ENCODE measurements at places on chromosomes 6 and 20.
A peak's percentile ranks its signal among the peaks of the same experiment; 100 is the strongest.

- no peak for DNase-seq
Measured at GRCh38 chr20:21340991-21341697, 38.0 kb downstream of the XRN2 start.

GRCh38 chr20:62117658-62118057 is 4.6 kb upstream of the LSM14B start:
- DNase-seq = no peak

DNA sequence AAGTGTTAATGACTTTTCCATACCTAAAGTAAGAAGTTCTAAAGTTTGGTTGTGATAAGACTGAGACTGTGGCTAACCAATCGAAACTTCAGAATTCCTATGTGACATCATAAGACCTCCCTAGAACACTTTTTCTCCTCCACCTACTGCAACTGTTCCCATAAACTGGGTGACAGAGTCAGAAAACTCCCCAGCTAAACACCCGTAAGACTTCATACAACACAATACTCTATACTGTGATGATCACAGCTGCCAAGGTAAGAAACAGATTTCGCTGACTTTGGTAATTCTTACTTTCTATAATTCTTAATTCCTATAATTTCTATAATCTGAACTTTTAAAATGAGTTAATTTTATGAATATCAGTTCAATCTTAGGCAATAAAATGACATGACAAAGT is at the start of gene PLN:
TSS of gene PLN (plus strand) at position 161 of the 400 bp plus-strand sequence. CDS start 10,626 bp downstream, outside the sequence.
- no peak for DNase-seq

- DNase-seq = no peak
Measured at GRCh38 chr6:44294832-44295791, 18.0 kb downstream of the AARS2 start.

DNA sequence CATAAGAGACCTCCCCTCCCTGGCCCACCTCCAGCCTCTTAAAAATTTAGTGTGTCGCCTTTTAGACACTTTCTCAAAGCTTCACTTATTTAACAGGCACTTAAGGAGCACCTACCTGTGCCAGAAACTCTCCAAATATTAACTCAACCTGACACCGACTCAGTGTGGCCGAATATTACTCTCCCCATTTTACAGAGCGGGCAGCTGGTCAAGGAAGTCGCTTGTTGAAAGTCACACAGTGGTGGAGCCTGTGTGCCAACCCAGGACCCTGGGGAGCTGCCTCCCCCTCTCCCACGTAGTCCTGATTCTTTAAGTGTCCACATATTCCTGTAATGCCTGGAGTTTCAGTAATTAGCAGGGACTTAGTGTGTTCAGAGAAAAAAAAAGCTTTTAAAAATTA is 1.0 kb upstream of the PMEPA1 start:
- no peak for DNase-seq

GRCh38 chr20:45209924-45210323 is 3.1 kb downstream of the SEMG1 start:
- no peak for DNase-seq

GRCh38 chr6:167839755-167840154 is 13.0 kb downstream of the AFDN start:
- no peak for DNase-seq

- peak; percentile 93 for DNase-seq
Measured at GRCh38 chr6:90285611-90286381, 10.8 kb downstream of the BACH2 start.

DNA sequence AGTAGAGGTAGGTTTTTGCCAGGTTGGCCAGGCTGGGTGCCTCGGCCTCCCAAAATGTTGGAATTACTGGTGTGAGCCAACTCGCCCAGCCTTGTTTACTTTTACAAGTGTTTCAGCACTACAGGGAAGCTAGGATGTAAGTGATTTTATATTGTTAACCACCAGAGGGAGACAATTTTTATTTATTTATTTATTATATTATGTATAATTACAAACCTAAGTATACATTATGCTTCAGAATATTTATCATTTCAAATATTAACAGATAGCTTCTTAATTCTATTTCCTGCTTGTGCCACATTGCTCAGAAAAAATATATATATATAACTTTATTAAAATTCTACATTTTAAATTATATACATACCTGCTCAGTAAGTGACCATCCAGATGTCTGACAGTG is 9.8 kb downstream of the MMUT start:
- no peak for DNase-seq

- no peak for DNase-seq
Measured at GRCh38 chr6:100463630-100464161, 1.0 kb downstream of the SIM1 start.

- no peak for DNase-seq
Measured at GRCh38 chr6:25232479-25232878, 46.7 kb upstream of the CARMIL1 start.

GRCh38 chr20:57157106-57157691 is 109.2 kb downstream of the BMP7 start:
- no peak for DNase-seq

DNA sequence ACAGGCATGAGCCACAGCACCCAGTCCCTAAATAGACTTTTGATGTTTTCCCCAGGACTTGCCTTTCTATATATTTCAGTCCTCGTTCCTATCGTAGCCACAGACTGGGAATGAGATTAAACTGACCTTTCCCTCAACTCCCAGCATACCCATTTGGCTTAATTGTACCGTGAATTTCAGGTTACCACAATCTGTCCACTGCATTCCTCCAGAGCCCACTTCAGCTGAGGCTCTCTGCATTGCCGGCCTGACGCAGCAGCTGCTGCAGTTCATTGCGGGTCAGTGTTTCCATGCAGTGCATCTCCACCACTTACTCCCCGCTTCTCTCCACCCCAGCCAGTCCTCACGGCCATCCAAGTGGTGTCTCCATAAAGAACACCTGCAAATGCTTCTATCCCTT is 103.1 kb upstream of the RIN2 start:
- DNase-seq = no peak

- DNase-seq = no peak
Measured at GRCh38 chr6:27092316-27092692, 155.2 kb upstream of the PRSS16 start.

GRCh38 chr20:50110141-50111047 is 2.6 kb downstream of the UBE2V1 start:
- DNase-seq = peak; percentile 30

- DNase-seq = no peak
Measured at GRCh38 chr6:28254121-28254519, 2.1 kb upstream of the ZKSCAN4 start.

GRCh38 chr20:17786221-17786718 is 86.5 kb downstream of the BANF2 start:
- DNase-seq = peak; percentile 80

- DNase-seq = no peak
Measured at GRCh38 chr6:135325624-135326424, 144.7 kb downstream of the MYB start.

DNA sequence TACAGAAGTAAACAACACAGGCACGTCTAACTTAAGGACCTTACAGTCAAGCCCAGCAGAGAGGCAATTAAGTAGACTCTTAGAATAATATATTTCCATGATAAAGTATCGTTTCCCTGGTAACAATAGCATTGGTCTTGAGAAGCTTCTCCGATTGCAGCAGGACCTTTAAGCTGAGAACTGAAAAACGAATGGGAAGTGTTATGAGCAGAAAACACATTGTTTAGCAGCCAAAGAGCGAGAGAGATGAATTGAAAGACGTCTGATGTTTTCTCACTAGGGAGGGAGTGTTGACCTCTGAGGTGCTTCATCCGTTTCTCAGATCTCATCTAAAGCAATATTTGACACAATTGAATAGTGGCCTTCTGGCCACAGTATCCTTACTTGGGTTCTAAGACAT is 855 bp downstream of the BYSL start:
- DNase-seq = peak; percentile 23

- DNase-seq = no peak
Measured at GRCh38 chr6:162467679-162468078, 259.9 kb downstream of the PRKN start.

- DNase-seq = no peak
Measured at GRCh38 chr6:108648191-108648590, 87.5 kb downstream of the FOXO3 start.

GRCh38 chr6:133955582-133956415 is 2.8 kb downstream of the TBPL1 start:
- DNase-seq = no peak

GRCh38 chr20:8246153-8246552 is 114.1 kb downstream of the PLCB1 start:
- DNase-seq = no peak

DNA sequence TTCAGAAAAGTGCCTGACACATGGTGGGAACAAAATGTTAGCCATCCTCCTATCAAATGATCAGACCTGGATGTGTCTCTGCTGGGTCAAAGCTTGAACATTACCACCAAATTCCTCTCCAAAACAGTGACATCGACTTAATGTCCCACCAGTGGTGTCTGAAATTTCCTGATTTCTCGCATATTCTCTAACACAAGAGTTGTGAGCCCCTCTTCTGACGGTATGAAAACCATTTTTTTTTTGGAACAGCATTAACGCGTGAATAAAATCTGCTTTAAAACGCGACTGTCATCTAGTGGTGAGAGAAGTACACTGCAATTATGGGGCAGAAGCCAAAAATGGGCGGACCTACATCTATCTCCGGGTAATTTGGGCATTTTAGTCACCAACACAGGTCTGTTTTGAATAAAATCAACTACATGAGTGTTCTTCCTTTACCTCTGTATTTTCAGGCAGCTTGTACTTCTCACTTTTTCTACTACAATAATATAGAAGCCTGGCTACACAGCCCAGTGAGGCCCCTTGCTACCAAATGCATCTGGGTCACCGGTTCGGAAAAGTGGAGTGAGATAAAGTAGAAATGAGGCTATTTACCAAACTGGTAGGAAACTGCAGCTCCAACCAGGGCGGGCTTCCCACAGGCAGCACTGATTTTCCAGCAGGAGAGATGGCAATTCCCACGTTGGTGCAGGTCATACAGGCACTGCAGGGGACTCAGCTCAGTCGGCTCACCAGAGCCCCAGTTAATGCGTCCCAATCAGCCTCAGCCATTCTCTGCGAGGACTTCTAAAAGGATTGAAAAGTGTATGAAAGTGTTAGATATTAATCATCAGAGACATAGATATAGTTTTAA is 27.4 kb downstream of the MGME1 start:
- peak; percentile 68 for DNase-seq

DNA sequence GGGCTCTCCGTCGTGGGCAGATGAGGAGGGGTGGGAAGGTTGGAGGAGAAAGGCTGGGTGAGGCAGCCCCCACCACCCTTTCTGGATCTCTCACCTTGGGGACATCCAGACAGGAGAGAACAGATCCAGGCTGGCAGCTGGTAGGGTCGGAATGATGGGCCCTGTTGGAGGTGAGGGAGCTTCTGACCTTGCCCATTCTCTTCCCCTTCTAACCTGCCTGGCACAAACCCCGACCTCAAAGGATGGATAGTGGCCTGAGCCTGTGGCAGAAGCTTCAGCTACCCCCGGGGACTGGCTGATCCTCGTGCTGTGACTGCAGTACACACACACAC is 6.0 kb upstream of the NPBWR2 start:
- no peak for DNase-seq

- DNase-seq = peak; percentile 38
Measured at GRCh38 chr6:125748406-125749172, 843 bp upstream of the HEY2 start.

GRCh38 chr6:39217177-39217864 is 12.0 kb downstream of the KCNK5 start:
- DNase-seq = no peak
